GM03348 (cell line): ENCODE measurements at places on chromosomes 2 and 18.

DNA sequence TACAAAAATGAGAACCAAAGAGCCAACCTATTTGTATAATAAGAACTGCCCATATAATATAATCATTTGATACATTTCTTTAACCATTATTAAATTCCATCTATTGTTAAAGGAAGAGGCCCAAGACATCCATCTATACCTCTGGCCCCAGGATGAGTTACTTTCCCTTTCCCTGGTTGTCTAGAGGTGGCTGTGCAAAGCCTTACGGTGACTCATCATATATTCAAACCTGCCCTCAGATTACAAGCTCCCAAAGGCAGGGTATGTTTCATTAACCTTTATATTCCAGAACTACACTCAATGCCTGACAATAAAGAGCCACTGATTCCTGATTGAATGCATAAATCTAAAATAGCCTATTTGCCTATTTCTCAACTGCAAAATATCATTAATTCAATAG, 105.8 kb upstream of the PID1 start:
- no peak for DNase-seq

GRCh38 chr2:237097911-237098702, 12.4 kb downstream of the COPS8 start:
- DNase-seq, result peak; percentile 57

DNA sequence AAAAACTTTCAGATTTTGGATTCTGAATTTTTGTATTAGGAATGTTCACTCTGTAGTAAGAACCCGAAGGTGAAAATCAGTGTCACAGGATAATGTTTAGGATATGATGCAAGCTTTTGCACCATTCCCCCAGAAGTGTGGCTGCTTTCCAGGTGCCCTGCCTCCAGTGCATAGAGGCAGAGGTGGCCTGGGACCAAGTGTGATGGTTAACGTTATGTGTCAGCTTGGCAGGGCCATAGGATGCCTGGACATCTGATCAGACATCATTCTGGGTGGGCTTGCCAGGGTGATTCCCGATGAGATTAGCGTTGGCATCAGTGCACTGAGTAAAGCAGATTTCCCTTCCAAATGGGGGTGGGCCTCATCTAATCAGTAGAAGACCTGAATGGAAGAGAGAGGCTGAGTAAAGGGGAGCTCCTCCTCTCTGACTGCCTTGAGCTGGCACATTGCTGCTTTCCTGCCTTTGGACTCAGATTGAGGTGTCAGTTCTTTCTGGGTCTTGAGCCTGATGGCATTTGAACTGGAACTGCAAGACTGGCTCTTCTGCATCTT, 177.4 kb upstream of the HS6ST1 start:
- no peak for DNase-seq

GRCh38 chr2:54704688-54705605, 18.5 kb upstream of the EML6 start:
- DNase-seq, result peak; percentile 63

DNA sequence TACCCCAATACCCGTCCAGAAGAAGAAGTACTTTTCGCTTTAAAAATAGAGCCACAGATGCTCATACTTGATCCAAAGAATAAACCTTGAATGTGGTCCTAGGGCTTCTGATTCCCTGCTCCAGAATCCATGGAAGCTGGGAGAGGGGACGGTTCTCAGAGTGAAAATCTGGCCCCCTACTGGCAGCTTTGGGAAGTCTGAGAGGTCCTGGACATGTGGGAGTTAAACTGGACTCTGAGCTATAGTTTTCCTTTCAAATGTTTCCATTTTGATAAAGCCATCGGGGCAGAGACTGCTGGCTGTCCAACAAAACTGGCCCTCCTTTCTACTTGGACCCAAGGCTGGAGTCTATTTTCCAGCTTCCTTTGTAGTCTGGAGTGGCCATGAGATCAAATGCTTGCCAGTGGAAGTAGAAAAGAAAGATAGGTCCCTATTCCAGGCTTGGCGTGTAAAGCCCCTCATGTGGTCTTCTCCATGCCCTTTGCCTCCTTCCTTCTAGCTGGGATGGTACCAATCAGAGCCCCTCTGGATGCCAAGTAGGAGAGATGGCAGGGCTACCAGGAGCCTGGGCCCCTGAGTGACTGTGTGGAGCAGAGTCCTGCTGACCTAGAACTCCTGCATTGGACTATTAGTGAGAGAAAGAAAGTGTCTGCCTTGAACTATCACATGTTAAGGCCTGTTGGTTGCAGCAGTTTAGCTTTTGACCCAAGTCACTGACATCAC, 37.7 kb upstream of the TBC1D8 start:
- peak; percentile 71 for DNase-seq

DNA sequence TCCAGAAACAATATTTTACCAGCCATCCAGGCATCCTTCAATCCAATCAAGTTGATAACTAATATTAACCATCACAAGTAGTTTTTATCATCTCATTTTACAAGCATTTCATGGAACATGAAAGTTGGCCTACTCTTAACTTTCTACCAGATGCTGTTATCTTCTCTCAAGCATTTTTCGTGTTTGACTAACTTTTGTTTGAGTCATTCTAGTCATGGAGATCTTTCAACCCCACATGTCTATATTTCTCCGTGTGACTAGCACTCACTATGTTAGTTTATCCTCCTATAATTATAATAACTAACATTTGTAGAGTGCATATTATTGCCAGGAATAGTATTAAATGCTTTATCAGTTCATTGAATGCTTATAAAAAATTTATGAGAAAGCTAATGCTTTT, 307.0 kb upstream of the CWC22 start:
- DNase-seq, result peak; percentile 42

GRCh38 chr2:19868701-19869580, 32.8 kb downstream of the TTC32 start:
- DNase-seq, result peak; percentile 79

DNA sequence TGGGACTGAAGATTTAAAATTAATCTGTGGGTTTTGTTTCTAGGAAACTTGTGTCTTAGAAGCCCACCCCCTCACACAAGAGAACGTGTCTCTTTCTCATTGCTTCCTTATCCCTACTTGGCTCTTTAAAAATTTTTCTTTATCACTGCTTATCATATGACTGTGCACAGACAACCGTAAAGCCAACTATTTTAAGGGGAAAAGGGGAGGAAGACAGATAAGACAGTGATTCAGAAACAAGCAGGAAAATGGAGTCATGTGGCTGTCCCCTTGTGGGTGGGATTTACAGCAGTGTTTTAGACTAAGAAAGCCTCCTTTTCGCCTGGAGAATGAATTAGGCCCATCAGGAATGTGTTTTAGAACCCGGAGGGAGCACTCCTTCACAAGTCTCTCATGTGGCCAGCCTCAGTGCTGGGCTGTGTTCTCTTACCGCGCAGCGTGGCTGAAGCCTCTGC, 17.6 kb downstream of the PRKCE start:
- peak; percentile 12 for DNase-seq

DNA sequence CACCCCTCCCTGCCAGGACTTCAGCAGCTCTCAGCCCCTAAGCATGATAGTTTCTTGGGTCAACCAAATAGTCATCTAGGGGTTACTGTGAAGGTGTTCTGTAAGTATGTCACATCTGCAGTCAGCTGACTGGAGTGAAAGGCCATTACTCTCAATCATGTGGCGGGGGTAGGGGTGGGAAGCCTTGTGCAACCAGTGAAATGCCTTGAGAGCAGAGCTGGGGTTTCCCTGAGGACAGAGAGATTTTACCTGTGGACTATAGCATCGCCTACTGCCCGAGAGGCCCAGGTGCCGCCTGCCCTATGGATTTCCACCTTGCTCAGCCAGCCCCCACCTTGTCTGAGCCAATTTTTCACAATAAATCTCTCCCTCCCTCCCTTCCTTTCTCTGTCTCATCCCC, 20.9 kb upstream of the KLF11 start:
- DNase-seq, result no peak

GRCh38 chr2:161710131-161710915, 86.1 kb downstream of the SLC4A10 start:
- peak; percentile 13 for DNase-seq

DNA sequence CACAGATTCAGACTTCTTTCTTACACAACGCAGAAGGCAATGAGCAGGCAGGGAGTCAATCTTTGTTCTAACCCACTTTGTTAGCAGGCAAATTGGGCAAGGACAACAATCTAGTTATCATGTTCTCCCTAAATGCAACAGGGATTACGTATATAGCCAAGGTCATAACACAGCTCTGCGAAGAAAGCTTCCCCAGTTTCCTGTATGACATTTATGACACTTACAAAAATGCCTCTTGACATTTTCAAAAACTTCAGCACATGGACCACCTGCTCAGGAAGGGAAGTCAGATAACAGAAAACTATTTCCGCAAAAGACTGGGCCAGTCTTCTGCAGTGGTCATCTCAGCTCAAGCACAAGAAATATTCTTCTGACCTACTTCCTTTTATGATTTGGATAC, 106.1 kb downstream of the IRS1 start:
- DNase-seq, result no peak

- DNase-seq, result no peak
Observed at GRCh38 chr2:28600181-28600580, 104.3 kb downstream of the PLB1 start.

- no peak for DNase-seq
Observed at GRCh38 chr18:78368726-78369125, 610.9 kb upstream of the SALL3 start.

- no peak for DNase-seq
Observed at GRCh38 chr2:111178730-111179405, 58.2 kb downstream of the BCL2L11 start.

- no peak for DNase-seq
Observed at GRCh38 chr2:45808294-45808800, 156.9 kb downstream of the PRKCE start.

DNA sequence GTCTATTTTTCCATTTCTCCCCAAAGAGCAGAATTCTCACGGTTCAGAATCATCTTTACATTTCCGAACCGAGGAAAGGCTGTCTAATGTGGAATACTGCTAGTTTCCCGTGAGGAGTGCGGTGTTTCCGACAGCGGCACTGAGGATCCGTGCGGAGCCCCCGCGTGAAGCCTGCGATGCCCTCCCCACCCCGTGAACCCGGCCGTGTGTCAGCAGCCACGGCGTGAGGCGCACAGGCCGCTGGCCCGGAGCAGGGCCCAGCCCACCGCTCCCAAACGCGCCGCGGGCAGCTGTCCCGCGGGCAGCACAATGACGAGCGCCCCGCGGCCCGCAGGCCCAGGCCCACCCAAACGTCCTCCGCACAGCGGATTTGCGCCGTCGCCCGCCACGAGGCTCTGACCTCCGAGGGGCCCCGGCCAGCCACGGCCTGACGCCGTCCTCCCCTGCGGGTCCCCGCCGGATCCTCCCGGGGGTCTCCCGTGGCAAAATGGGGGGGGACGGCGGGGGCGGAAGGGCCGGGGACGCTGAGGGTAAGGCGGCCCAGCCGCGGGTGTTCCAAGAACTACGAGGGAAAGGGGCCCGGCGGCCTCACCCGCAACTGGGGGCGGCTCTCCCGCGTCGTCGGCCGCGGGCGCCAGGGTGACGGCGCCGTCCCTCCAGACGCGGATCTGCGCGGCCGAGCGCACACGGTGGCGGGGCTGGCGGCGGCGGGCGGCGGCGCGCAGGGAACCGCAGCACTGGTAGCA, 796 bp downstream of the SPIRE1 start:
- DNase-seq, result peak; percentile 76

DNA sequence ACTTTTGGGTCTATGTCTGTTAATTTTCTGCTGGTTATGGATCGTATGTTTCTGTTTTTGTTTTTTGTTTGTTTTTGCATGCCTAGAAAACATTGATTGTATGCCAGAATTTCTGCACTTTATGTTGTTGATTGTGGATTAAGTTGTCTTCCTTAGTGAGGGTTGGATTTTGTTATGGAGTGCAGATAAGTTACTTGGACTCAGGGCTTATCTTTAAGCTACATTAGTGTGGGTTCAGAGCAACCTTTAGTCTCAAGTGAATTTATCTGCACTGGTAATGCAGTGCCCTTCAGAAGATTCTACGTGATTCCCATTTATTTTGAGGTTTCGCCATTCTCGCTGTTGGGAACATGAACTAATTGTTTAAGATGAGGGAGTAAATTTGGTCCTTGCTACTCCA, 32.9 kb downstream of the UBR3 start:
- DNase-seq, result no peak

- DNase-seq, result no peak
Observed at GRCh38 chr18:6220129-6220528, 194.6 kb downstream of the L3MBTL4 start.

- no peak for DNase-seq
Observed at GRCh38 chr2:36294316-36294721, 61.3 kb upstream of the CRIM1 start.

- DNase-seq, result peak; percentile 37
Observed at GRCh38 chr2:54206596-54206995, 49.4 kb downstream of the TSPYL6 start.

- DNase-seq, result no peak
Observed at GRCh38 chr18:5395860-5396448, 100.4 kb upstream of the ZBTB14 start.

- no peak for DNase-seq
Observed at GRCh38 chr2:217847115-217847514, 155.7 kb downstream of the TNS1 start.

- DNase-seq, result no peak
Observed at GRCh38 chr2:22360735-22361374, 1024.1 kb upstream of the KLHL29 start.

DNA sequence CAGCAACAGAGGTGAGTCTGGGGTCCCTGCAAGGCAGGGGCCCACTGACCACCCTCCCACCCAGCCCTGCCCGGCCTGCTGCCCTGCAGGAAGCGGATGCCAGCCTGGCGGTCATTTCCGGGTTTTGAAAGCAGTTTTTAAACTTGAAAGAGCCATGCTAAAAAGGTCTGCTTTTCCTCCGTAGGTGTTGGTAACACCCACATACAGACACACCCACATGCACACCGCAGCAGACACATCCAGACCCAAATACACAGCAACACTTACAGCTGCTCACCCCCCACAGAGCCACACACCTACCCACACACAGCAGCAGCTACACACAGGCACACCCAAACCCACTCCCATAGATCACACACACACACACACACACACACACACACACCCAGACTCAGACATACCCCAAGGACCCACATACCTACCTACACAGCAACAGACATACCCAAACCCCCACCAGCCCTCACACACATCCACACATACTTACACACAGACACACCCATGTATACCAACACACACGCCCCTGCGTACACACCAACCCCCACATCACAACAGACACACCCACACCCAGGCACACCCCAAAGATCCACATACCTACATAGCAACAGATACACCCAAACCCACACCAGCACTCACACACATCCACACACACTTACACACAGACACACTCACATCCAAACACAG, 7.6 kb downstream of the ZFP36L2 start:
- peak; percentile 34 for DNase-seq

- DNase-seq, result no peak
Observed at GRCh38 chr2:122340246-122340645, 584.8 kb downstream of the TSN start.

GRCh38 chr2:190180313-190181122, 118.0 kb upstream of the MSTN start:
- peak; percentile 85 for DNase-seq
